Ascending aorta (tissue), 2 donors: ENCODE measurements at places on chromosomes 3 and 15. TPM values are rescaled to one million over a fixed set of nuclear protein-coding genes. Genes with fewer than 3 reads are reported as not detected.
A peak's percentile ranks its signal among the peaks of the same experiment; 100 is the strongest.

GRCh38 chr15:77023576-77024272 lies 28.8 kb downstream of the PSTPIP1 start:
- no peaks in the 10 kb centered on the region for H3K27me3 ChIP-seq
- DNase-seq, result no peak
- H3K4me3 ChIP-seq, result no peak overlapping the region
- no peak overlapping the region for H3K27ac ChIP-seq
- H3K36me3 ChIP-seq, result peaks cover 3% of the 10 kb centered on the region
- no peaks in the 10 kb centered on the region for H3K4me1 ChIP-seq

- no peaks in the 10 kb centered on the region for H3K27me3 ChIP-seq
- no peak for DNase-seq
- H3K4me3 ChIP-seq, result no peak overlapping the region
- H3K27ac ChIP-seq, result peak overlapping the region; percentile 83
Observed at GRCh38 chr15:85725564-85725963, 69.2 kb downstream of the KLHL25 start.

DNA sequence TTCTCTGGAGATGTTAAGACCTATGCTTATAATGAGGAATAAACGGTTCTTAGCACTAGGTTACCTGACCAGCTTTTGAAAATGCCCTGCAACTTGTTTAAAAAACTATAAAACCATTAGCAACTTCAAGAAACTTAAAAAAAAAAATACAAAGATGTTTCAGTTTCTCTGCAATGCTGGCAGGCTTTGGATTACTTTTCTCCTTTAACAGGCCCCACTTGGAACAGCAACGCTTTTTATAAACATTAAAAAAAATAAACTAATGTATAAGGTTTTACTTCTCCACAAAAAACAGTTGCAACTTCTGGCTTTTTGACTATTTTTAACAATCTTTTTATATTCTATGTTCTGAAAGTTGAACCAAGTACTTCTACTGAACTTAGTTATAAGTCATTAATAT lies 1006.7 kb downstream of the ROBO1 start:
- no peak overlapping the region for H3K27ac ChIP-seq
- DNase-seq, result no peak
- H3K36me3 ChIP-seq, result no peaks in the 10 kb centered on the region
- no peaks in the 10 kb centered on the region for H3K27me3 ChIP-seq
- H3K4me1 ChIP-seq, result peaks cover 4% of the 10 kb centered on the region
- no peak overlapping the region for H3K4me3 ChIP-seq

DNA sequence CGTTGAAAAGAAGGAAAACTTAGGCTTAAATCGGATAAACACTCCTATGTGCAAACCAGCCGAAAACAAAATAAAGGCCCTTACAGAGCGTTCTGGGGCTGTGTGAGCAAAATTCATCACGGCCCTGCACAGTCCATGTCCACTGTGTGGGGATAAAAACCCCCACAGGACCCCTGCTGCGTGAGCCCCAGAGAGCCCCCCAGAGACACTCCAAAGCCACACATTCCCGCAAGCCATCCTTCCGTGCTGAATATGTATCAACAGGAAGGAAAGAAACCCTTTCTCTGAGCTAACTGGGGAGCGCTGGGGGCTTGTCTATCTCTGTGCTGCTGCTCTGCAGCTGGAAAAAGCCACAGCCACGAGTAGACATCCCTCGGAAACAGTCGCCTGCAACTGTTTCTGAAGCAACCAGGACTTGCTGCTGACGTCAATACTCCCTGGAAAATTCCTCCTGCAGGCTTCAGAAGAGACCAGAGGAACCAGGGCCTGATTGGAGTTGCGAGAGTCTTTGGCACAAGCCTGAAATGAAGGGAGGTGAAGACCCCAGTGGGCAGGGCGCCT lies 72.7 kb downstream of the NUP210 start:
- H3K27me3 ChIP-seq, result no peaks in the 10 kb centered on the region
- no peak overlapping the region for H3K27ac ChIP-seq
- H3K4me1 ChIP-seq, result no peaks in the 10 kb centered on the region

GRCh38 chr15:42929306-42929848 lies 8.8 kb upstream of the TTBK2 start:
- H3K36me3 ChIP-seq, result no peaks in the 10 kb centered on the region
- H3K4me3 ChIP-seq, result no peak overlapping the region
- no peaks in the 10 kb centered on the region for H3K4me1 ChIP-seq
- H3K27ac ChIP-seq, result peak overlapping the region; percentile 65
- no peak for DNase-seq
- no peaks in the 10 kb centered on the region for H3K27me3 ChIP-seq

DNA sequence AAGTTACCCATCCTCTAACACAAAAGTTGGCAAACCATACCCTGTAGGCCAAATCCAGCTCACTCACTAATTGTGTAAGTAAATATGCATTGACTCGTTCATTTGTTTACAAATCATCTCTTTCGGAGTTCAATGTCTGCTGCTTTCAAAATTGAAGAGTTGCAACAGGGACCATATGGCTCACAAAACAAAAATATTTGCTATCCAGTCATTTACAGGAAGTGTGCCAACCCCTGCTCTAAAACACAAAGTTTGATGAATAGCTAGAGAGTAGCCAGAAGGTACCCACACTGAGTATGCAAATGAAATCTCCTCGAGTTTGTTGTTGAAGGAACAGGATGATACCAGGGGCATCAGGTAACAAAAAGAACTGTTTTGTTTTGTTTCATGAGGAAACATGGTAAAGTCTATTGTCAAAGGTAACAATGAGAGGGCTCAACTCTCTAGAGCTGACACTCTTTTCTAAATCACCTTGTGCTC lies 236.2 kb upstream of the THBS1 start:
- H3K4me1 ChIP-seq, result no peaks in the 10 kb centered on the region
- no peak overlapping the region for H3K27ac ChIP-seq
- no peaks in the 10 kb centered on the region for H3K36me3 ChIP-seq
- H3K4me3 ChIP-seq, result no peak overlapping the region
- DNase-seq, result no peak

GRCh38 chr3:50237754-50238548 lies 1.9 kb downstream of the GNAI2 start:
- DNase-seq, result peak; percentile 96
- no peaks in the 10 kb centered on the region for H3K27me3 ChIP-seq
- H3K36me3 ChIP-seq, result peaks cover 9% of the 10 kb centered on the region
- H3K4me1 ChIP-seq, result peaks cover 33% of the 10 kb centered on the region
- H3K4me3 ChIP-seq, result peak overlapping the region; percentile 97

DNA sequence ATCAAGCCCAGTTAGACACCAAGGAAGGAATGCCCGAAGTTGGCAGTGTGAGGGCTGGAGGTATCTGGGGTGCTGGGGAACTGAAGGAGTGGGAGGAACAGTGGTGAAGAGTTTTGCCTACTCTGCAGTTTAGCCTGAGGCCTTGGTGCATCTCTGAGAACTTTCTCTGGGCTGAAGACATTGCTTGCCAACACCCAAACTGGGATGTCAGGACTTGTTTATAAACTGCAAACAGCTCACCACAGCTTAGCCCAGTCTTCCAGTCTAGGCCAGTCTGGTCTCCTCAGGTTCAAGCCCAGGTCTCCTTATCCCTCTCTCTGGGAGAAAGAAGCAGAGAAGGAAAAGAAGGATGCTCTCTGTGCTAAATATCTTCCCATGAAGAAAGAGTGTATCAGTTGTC lies 68.0 kb upstream of the BOC start:
- H3K36me3 ChIP-seq, result no peaks in the 10 kb centered on the region
- no peak overlapping the region for H3K27ac ChIP-seq
- no peak for DNase-seq
- no peaks in the 10 kb centered on the region for H3K4me1 ChIP-seq
- H3K4me3 ChIP-seq, result no peak overlapping the region
- no peaks in the 10 kb centered on the region for H3K27me3 ChIP-seq

GRCh38 chr3:15681668-15682067 lies 80.1 kb downstream of the BTD start:
- peaks cover 11% of the 10 kb centered on the region for H3K4me1 ChIP-seq
- H3K27me3 ChIP-seq, result no peaks in the 10 kb centered on the region
- no peak overlapping the region for H3K4me3 ChIP-seq
- DNase-seq, result no peak

DNA sequence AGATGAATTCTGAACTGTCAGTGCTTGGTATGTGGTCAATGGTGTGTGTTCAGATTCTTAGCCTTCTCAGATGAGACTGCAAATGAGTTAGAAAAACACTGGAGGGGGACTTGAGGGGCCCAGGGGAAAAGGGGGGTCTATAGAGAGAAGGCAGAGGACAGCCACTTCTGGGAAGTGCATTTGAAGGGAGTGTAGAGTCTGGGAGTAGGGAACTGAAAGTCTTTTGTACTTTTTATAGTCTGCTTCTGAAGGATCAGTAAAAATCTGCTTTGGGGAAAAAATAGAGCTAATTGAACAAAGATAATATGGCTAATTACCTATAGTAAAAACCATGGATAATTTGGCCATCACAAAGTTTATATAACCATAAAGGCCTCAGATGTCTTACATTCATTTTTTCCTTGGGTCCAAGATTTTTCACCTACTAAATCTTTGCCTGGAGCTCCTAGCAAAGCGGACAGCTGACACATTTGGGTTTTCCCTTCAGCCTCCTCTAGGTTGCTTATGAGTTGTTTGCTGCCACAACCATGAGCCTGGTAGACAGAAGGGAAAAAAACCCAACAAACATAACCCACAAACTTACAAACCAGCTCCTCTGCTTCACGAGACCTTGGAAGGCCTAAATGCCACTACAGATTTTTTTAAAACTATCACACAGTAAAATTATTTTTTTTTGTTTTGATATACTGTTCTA lies 48.8 kb downstream of the CD86 start:
- H3K36me3 ChIP-seq, result no peaks in the 10 kb centered on the region
- no peaks in the 10 kb centered on the region for H3K4me1 ChIP-seq
- H3K27me3 ChIP-seq, result no peaks in the 10 kb centered on the region

DNA sequence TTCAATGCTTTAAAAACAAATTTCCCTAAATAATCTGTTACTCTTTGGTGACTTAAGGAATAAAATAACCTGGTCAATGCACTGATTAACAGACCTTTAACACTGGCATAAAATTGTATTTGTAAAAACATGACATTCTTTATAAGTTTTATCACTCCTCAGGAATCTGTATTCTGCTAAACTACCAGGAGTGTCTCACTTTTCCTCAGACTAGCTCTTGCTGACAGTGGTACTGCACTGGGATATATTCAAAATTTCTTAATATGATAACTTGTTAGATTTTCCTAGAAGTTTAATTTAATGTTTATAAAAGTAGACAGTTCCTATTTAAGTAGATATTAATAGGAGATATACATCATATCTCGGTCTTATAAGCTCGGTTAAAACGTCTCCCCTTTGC lies 363.4 kb upstream of the ARHGEF26 start:
- H3K27me3 ChIP-seq, result no peaks in the 10 kb centered on the region
- no peaks in the 10 kb centered on the region for H3K36me3 ChIP-seq
- no peak for DNase-seq
- no peak overlapping the region for H3K27ac ChIP-seq

DNA sequence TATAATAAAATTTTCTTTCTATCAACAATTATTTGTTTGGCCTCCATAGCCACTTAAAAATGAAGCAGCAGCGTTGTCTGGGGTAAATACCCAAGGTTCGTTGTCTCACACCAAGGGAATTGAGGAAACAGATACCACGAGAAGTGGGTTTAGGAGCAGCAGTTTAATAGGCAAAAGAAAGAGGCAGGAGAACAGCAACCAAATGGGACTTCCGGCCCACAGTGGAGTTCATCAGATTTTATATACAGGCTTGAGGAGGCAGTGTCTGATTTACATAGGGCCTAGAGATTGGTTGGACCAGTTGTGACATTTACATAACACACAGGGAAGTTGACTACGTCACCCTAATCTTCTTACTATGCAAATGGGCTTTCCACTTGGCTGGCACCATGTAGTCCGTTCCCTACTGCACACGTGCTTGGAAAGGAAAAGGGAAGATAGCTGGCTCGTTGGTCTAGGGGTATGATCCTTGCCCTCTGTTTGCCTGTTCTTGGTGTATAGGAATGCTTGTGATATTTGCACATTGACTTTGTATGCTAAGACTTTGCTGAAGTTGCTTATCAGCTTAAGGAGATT lies 61.5 kb upstream of the SETMAR start:
- H3K4me1 ChIP-seq, result no peaks in the 10 kb centered on the region
- H3K27me3 ChIP-seq, result no peaks in the 10 kb centered on the region
- H3K27ac ChIP-seq, result no peak overlapping the region
- H3K36me3 ChIP-seq, result no peaks in the 10 kb centered on the region
- H3K4me3 ChIP-seq, result no peak overlapping the region
- no peak for DNase-seq

- peak; percentile 90 for DNase-seq
- H3K4me1 ChIP-seq, result no peaks in the 10 kb centered on the region
- H3K4me3 ChIP-seq, result no peak overlapping the region
- no peaks in the 10 kb centered on the region for H3K36me3 ChIP-seq
- H3K27me3 ChIP-seq, result no peaks in the 10 kb centered on the region
Observed at GRCh38 chr3:12984023-12984823, 89.0 kb downstream of the IQSEC1 start.

GRCh38 chr3:160150525-160150924 lies 74.7 kb upstream of the C3orf80 start:
- no peak overlapping the region for H3K4me3 ChIP-seq
- no peak for DNase-seq
- no peaks in the 10 kb centered on the region for H3K36me3 ChIP-seq
- H3K27me3 ChIP-seq, result no peaks in the 10 kb centered on the region
- no peaks in the 10 kb centered on the region for H3K4me1 ChIP-seq

DNA sequence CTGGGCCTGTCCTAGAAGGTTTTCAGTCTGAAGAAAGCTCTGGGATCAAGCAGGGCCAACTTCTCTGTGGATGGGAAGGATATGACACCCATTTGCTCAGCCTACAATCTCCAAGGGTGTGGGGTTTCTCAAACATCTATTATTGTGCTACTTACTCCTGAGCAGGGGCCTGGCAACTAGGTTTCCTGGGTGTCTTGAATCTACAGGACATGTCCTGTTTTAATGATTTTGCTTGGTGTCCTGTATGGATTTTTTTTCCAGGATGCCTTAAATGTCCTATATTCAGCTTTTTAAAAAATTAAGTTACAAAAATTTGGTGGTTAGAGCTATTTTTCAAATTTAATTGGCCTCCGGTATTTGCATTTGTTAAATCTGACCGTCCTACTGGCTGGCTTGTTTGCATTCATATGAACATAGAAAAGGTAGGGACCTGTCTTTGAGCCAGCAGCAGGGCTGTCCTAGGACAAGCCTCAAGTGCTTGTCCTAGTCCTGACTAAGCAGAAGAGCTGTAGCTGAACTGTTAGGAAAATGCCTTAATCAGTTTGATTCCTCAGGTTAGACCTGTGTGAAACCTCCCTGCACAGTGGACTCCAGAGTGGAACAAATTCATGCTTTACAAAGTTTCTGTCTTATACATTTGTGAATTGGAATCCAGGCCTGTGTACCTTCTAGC lies 40.0 kb upstream of the LMOD3 start:
- DNase-seq, result no peak
- no peak overlapping the region for H3K27ac ChIP-seq
- H3K36me3 ChIP-seq, result no peaks in the 10 kb centered on the region
- no peaks in the 10 kb centered on the region for H3K4me1 ChIP-seq

DNA sequence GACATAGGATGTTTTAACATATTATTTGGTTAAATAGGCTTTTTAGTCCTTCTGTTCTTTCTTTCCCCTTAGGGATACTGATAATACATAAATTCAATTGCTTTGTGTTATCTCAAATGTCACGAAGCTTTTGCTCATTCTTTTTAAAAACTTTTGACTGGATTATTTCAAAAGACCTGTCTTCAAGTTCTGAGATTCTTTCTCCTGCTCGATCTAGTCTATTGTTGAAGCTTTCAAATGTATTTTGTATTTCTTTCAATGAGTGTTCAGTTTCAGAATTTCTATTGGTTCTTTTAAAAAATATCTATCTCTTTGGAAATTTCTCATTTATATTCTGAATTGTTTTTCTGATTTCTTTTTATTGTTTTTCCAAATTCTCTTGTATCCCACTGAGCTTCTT lies 16.9 kb downstream of the IL20RB start:
- H3K4me1 ChIP-seq, result no peaks in the 10 kb centered on the region
- H3K27ac ChIP-seq, result no peak overlapping the region
- no peaks in the 10 kb centered on the region for H3K36me3 ChIP-seq

Gene ABI3BP
- 54.2 TPM for total RNA-seq

Gene KLHL6
- total RNA-seq, result 1.5 TPM

Gene CTXND1
- total RNA-seq, result 0.11 TPM

Gene KLF15
- total RNA-seq, result 74.0 TPM

Gene PIK3CB
- total RNA-seq, result 9.3 TPM
